Ecto neural progenitor cell (in vitro differentiated cells): ENCODE measurements at places on chromosomes 5 and 9.
A peak's percentile ranks its signal among the peaks of the same experiment; 100 is the strongest.

DNA sequence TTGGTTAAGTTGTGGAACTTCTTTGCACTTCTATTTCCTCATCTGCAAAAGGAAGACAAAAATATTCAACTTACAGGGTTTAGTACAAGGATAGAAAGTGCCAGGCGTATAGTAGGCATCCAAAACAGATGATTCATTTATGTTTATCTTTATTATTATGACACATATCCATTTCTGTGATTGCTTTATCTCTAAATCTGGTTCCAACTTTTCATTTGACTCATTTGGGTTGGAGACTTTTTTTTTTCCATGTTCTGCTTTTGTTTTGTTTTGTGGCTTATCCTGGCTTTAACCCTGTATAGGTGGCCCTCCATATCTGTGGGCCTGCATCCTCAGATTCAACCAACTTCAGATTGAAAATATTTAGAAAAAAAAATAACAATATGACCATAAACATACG lies 186.7 kb upstream of the SLC24A2 start:
- no peak for DNase-seq

GRCh38 chr9:105444130-105444529 lies 3.7 kb upstream of the FSD1L start:
- DNase-seq = no peak

DNA sequence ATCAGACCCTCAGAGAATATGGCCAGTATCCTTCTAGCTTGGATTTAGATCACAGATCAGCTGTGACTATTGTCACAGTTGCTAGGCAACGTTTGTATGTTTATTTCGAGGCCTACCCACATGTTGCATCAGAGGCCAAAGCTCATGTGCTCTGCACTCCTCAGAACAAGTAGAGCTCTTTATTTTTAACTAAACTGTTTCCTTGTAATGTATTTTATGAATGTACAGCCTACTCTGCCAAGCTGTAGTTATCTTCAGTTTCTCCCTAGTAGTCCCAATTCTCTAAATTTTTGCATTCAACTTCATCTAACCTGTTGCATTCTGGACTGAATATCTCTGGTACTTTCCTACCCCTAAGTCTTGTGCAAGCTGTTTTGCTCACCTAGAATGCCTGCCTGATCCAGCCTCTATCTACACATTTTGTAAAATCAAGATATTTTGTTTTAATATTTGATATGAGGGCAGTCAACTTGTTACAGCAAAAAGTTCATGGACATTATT lies 52.8 kb downstream of the CAST start:
- no peak for DNase-seq

- no peak for DNase-seq
Measured at GRCh38 chr5:143314659-143315058, 88.8 kb downstream of the NR3C1 start.

GRCh38 chr5:30100929-30101328 lies 1092.6 kb upstream of the CDH6 start:
- DNase-seq = no peak

- no peak for DNase-seq
Measured at GRCh38 chr9:118449554-118449953, 745.4 kb downstream of the TLR4 start.

DNA sequence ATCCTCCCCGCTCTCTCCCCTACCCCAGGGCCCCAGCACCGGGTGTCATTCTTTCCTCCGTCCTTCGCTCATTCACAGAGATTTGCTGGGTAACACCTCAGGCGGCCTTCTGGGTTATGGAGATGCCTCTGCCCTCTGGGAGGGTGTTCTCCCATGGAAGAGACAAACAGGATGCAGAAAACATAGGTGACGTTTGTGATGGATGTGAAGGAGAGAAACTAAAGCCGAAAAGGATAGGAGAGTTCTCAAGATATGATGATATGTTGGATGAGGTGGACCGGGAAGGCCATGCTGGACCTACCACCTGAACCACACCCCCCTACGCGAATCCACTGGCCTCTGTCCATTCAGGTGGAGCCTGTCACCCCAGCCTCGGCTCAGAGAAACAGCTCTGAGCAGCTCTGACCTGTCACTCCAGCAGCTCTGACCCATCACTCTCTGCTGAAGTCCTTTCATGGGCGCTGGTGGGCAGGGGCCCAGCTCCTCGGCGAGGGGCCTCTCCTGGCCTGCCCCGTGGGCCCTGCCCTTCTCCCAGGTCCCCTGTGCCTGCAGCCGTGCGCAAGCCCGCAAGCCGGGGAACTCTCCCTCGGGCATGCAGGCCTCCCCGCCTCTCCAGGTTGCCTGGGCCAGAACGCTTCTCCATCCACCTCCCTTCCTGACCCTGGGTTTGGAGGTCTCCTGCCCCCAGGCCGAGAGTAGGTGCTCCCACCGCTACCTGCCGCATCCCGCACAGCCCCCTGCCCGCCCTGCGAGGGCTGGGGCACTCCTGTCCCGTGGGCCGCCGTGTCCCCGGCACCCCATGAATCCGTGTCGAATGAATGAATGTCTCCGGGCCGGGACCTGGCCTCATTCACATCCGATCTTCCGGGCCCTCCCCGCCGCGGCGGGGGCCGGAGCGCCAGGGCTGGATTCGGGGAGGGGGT lies 717 bp upstream of the NCS1 start:
- peak; percentile 70 for DNase-seq

GRCh38 chr9:6215562-6215961 lies at the start of gene IL33:
TSS of gene IL33 (plus strand) at chr9:6215807. CDS start at chr9:6241695, 25,888 bp downstream.
- no peak for DNase-seq

DNA sequence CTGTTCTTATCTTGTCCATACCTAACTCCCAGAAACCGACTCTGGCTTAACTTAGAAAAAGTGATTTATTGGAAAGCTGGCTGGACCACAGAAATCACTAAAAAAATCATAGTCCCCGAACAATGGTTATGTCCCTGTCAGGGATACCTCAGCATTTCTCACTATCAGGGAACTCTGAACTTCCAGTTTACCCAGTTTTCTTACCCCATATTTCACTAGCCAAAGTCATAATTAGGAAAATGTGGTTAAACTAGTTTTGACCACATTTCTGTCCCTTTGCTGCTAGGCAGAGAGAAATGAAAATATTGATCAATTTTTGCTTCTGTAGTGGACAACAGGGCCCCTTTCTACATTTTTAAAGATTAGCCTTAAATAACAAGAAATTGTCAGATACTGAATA lies 38.2 kb downstream of the ST8SIA4 start:
- DNase-seq = no peak

- DNase-seq = no peak
Measured at GRCh38 chr9:80447876-80448275, 876.1 kb downstream of the TLE4 start.

- no peak for DNase-seq
Measured at GRCh38 chr5:148002451-148002850, 61.3 kb upstream of the SPINK5 start.

GRCh38 chr5:178555771-178556211 lies 34.4 kb downstream of the COL23A1 start:
- DNase-seq = no peak

DNA sequence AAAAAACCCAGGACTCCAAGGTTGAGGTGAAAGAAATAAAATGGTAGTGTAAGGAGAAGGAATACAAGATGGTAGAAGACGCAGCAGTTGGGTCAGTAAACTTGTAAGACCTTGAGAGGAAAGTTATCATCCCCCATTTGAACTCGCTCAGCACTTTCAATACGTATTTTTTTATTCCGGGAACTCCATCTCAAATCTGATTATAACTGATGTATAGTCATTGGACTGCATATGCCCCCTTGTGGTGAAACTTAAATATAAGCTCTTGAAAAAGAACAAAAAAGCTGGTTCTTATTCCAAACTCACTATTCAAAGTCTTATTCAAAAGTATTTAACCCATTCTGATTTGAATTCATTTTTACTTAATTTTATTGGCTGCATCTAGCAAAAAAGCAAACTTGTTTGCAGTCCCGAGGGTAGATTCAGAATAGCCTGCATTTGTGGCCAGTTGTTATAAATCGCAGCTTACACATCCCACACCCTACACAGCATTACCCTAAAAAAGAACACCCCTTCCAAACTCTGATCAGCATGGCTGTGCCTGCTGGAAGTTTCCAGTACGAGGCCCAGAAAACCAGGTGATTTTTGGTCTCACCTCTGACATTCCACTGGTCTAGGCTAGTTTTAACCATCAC lies 118.0 kb downstream of the ESM1 start:
- no peak for DNase-seq

- DNase-seq = no peak
Measured at GRCh38 chr5:167770461-167770860, 521.0 kb upstream of the WWC1 start.

DNA sequence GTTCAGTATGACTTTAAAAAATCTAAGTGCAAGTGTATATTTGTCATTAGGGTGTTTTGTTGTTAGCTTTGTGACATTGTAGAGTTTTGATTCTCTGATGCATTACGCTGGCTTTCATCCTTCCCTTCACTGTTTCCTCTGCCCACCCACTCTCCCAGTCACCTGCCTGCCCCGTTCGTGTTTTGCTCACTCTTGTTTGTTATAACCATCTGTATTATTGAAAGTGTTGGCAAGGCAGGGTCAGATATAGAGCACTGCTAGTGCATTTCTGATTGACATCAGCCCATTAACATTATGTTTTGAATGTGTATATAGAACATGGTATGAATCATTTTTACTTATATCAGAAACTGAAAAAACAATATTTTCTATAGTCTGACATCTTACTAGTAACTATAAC lies 27.3 kb downstream of the SCGB3A1 start:
- DNase-seq = no peak

GRCh38 chr5:83512061-83512745 lies 40.7 kb downstream of the VCAN start:
- DNase-seq = no peak

- DNase-seq = peak; percentile 86
Measured at GRCh38 chr5:17216176-17216973, 1.1 kb upstream of the BASP1 start.

GRCh38 chr9:74953235-74953751 lies 581 bp upstream of the C9orf40 start:
- DNase-seq = no peak

GRCh38 chr5:44426944-44427343 lies 37.7 kb upstream of the FGF10 start:
- no peak for DNase-seq

DNA sequence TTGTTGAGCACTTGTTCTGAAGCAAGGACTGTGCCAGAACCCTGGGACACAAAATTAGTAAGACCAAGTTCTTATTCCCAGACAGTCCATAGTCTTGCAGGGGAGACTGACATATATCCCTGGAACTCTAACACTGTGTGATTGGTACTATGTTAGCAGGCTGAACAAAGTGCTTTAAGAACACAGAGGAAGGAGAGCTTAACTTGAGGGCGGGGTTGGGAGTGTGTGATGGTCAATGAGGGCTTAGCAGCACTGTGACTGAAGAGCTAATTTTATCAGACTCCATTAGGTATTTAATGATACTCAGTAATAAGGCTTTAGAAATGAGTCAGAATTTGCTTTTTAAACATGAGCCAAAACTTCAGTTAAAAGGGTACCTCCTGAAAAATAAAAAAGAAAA lies 14.9 kb upstream of the SPATA24 start:
- no peak for DNase-seq

- DNase-seq = no peak
Measured at GRCh38 chr5:169054506-169054905, 246.4 kb downstream of the SLIT3 start.

DNA sequence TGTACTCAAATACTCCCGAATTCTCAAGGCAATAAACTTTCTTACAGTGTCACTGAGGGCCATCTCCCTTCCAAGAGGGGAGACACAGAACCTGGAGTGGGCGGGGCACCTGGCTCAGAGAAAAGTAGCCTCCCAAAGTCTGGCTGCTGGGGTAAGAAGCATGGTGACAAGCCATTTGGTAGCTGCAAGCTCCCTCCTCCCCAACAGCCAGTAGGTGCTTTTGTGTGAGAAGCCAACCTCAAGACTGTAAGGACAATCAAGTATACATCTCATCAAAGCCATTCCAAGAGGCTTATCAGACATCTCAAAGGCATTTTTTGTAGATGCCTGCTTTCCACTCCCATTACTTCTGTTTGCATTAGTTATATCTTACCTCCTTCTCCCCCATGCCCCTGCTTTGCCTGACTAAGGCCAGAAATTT lies 1.4 kb downstream of the DAB2 start:
- peak; percentile 46 for DNase-seq

DNA sequence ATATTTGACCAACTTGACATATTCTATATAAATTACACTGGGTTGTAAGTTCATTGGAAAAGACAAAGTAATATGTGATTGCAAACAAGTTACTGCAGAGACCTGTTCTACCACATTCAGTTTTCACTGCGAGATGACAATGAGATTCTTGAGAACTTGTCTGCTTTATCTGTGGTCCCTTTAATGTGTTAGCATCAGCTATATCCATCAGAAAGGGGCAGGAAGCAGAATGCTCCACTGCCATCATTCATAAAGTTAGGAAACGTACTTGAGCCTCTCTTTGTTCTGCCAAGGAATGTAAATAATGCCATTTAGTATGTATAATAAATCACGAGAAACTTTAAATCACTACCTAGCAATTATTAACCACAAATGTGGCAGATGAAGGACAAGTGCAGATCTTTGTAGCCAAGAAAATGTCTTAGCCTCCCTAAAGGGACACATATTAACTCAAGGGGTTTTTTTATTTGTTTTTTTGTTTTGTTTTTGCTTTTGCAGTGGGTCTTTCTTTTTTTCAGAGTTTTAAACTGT lies 59.4 kb downstream of the GIN1 start:
- no peak for DNase-seq

- no peak for DNase-seq
Measured at GRCh38 chr9:95261890-95262289, 55.6 kb downstream of the FANCC start.

- no peak for DNase-seq
Measured at GRCh38 chr9:13967011-13967410, 346.9 kb downstream of the NFIB start.

GRCh38 chr5:167207081-167207480 lies 1084.4 kb upstream of the WWC1 start:
- no peak for DNase-seq

DNA sequence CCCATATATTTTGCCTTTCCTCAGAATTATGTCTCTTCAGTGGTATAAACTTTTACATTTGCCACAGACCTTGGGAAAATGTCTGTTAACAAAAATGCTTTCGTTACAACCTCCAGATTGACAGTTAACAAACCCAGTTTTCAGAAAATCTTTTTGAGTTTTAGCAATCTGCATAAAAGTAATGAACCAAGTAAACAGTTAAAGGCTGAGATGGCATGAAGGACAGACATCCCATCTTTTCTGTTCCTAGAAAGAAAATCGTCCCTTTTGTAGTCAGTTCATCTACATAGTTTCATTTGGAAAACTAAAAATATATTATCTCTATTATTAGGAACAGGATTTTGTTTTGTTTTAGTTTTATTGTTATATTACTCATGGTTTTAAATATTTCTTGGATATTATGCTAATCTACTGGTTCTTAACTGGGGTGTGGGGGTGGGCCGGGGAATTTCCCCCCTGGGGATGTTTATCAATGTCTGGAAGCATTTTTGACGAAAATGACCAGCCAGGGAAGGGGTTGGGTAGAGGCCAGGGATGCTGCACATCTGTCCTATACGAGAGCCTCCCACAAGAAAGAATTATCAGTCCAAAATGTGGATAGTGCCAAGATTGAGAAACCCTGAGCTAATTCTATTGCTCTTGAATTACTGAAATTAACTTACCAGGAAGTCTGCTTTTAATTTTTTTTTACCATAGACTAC lies 11.9 kb downstream of the FYB1 start:
- DNase-seq = no peak

GRCh38 chr5:72509401-72509800 lies 2.2 kb upstream of the ZNF366 start:
- no peak for DNase-seq

GRCh38 chr9:79735023-79735779 lies 163.4 kb downstream of the TLE4 start:
- DNase-seq = no peak

- DNase-seq = peak; percentile 77
Measured at GRCh38 chr5:139747583-139748504, 47.8 kb upstream of the PSD2 start.
